ENCODE measurements at places on chromosomes 12 and 14.

DNA sequence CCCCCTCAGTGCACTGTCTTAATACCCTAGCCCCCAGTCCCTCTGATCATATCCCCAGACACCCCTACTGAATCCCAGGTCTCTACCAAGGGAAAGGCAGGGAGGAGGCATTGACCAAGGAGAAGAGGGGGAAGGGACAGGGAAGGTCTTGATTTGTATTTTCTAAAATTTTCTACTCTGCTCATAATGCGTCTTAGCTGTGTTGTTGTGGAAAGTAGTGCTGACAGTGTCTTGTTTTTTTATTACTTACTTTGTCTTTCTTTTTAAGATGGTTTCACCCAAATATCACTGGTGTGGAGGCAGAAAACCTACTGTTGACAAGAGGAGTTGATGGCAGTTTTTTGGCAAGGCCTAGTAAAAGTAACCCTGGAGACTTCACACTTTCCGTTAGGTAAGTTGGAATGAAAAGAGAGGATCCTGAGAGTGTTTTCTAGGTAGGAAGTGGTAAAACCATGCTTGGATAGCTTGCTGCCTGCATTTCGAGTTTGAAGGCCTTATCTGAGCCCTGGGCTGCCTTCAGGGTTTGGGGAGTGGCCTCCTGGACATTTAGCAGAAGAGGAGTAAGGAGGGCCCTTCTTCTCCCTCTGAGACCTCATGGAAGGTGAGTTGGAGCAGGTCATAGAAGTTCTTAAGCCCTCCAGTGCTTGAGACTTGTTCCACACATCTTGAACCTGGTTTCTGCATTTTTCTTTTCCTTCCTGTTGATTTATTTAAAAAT is 27.4 kb downstream of the PTPN11 start:
- DNase-seq = no peak

GRCh38 chr12:25051656-25052195 is 102.8 kb upstream of the BCAT1 start:
- peak; percentile 74 for DNase-seq

DNA sequence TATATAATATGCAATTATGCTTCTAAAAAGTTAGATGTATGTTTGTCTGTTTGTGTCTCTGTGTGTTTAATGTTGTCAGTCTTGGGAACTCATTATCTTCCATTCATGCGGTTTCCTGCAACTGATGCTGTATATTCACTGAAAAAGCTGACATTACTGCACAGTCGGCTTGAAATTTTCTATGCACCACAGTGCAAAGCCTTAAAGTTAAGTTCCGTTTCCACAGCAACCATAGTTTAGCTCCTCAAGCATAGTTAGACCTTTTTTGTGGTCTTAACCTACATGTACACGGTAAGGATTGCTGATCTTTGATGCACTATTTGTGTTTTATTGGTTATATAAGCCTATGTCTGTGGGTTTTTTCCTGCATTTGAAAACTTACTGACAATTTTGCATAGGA is 309.4 kb downstream of the KCNC2 start:
- no peak for DNase-seq

DNA sequence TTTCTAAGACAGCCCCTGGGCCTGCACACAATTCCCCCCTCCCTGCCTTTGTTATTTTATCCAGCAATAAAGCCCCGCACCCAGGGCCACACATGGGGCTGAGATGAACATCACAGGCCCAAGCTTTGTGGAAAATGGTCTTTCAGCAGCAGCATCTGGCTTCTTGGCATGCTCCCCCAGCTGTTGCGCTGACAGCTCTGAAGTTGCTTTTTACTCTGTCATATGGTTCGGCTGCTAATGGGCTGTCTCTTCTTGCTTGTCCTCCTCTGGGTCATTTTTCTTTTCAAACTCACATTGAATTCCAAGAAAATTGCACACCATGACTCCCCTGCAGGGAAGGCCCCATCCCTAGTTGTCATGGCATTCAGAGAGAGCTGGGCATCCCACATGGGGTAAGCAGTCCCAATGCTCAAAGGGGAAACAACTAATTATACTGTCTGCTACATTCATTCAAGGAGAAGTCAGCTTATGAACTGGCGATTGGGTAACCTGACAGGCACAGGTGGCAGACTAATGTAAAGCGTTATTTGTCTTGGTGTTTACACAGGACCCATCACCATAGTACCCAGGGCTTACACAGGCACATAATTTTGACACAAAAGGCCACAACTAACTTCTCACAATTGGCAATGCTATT is 74.0 kb upstream of the CDKN3 start:
- DNase-seq = no peak

GRCh38 chr12:103779410-103780092 is 61.5 kb downstream of the NT5DC3 start:
- no peak for DNase-seq

DNA sequence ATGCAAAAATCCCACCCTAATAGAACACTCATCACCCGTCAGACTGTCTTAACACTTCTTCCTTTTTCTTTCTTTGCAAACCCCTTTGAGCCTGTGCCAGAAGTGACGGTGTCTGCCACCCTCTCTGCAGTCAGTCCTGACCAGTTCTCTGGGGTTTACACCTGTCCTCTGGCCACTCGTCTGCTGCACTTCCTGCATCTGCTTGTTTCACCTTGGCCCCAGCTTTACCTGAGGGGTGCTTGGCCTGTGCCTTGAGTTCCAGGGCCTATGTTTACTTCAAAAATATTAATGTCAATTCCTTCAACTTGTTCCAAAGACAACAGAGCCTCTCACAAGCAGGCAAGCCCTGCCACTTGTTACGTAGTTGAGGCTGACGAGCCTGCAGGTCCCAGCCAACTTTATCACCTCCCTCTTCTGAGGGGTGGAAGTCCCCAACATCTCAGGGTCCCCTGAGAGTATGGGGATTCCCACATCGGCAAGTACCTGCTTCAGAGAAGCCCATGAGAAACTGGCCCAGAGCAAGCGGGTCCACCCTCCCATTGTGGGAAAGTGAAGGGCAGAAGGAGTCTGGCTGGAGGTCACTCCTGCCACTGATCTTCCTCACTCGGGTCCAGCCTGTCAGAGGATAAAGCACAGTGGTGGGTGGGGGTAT is 205.4 kb downstream of the DAD1 start:
- no peak for DNase-seq

DNA sequence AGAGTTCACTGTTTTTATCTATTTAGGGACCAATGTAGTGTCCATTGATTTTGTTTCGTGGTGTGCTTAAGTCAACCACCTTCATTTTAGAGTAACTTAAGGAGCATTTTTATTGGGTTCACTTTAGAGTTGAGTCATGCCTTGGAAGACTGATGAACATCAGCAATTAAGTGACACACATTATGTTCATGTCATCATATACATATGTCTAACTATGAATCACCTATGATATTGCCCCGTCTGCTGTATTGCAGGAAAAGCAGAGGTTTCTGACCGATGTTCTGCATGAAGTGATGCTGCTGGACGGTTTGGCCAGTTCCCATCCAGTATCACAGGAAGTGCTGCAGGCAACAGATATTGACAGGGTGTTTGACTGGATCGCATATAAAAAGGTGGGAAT is 227.1 kb downstream of the TRHDE start:
- no peak for DNase-seq

GRCh38 chr14:59461891-59462290 is 3.3 kb downstream of the GPR135 start:
- no peak for DNase-seq

GRCh38 chr14:94396628-94397225 is 8.3 kb upstream of the SERPINA1 start:
- no peak for DNase-seq

DNA sequence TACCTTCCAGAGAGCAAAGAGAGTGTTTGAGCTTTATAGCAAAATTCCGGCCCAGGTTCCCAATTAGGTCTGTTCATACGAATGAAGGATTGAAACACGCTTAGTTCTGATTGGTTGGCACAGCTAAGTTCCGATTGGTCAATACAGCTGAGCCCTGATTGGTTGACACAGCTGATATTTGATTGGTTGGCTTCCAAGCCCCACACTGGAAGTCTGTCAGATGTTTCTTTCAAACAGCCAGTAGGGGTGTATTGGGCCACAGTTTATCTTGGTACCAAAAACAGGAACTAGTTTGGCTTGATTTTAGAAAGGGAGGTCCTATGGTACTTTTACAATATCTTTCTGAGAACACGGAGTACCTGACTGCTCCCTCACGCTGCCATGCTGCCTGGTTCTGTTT is 93.4 kb downstream of the CAND1 start:
- DNase-seq = no peak

DNA sequence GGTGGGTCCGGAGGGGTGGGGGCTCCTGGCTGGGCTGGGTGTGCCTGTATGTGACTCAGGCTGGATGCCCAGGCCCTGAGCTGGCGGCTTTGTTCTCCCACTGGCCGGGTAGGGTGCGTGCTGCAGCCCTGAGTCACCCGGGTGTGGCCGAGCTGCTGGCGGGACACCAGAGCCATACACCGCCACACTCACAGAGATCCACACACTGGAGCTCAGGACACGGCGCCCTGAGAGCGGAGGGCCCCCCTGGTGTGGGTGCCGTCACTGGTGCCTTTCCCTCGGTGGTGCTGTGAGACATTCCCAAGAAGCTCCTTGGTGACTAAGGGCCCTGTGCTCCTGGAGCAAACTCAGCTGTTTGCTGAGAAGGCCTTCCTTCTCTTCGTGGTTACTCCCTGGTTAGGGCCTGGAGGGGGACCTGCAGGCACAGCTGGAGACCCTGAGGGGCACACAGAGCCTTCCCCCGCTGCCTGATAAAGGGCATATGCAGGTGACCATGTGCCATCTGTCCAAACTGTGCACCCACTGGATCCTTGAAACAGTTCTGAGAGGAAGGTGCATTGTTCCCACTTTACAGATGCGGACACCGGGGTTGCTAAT is 44.3 kb downstream of the KRT80 start:
- peak; percentile 74 for DNase-seq

GRCh38 chr14:77071938-77072388 is 26.1 kb upstream of the CIPC start:
- DNase-seq = no peak

DNA sequence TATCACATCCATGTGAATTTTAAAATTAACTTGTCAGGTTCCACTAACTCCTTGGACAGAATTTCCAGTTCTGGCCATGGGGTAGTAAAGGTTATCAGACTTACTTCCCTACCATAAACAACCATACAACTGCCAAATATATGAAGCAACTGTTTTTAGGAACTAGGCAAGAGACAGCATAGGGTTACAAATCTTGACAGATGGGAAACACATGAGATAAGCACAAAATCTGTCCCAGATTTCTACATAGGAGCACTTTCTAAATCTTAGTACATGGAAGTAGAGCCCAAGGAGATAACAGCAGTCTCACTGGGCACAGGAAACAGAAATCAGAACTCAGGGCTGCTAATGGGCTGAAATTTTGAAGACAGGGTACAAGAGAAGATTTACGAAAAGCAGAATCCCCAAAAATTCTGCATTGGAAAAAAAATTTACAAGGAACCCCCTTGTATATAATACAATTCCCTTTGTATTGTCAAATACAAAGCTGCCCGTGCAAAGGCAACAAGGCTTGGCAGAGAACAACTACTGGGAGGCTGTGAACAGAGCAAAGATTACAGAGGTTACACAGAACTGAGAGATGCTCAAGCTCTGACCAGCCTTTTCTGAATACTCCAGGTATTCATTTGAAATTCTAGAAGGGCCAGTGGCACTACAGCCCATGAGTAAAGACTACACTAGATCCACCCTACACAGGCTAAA is 43.2 kb downstream of the GALNT4 start:
- DNase-seq = peak; percentile 54

GRCh38 chr12:68788554-68789143 is 19.3 kb upstream of the MDM2 start:
- no peak for DNase-seq

GRCh38 chr14:104388011-104388521 is 191.5 kb upstream of the C14orf180 start:
- DNase-seq = no peak

- DNase-seq = no peak
These were observed 11.4 kb downstream of the PLEKHG6 start for GRCh38 chr12:6321905-6322304.

DNA sequence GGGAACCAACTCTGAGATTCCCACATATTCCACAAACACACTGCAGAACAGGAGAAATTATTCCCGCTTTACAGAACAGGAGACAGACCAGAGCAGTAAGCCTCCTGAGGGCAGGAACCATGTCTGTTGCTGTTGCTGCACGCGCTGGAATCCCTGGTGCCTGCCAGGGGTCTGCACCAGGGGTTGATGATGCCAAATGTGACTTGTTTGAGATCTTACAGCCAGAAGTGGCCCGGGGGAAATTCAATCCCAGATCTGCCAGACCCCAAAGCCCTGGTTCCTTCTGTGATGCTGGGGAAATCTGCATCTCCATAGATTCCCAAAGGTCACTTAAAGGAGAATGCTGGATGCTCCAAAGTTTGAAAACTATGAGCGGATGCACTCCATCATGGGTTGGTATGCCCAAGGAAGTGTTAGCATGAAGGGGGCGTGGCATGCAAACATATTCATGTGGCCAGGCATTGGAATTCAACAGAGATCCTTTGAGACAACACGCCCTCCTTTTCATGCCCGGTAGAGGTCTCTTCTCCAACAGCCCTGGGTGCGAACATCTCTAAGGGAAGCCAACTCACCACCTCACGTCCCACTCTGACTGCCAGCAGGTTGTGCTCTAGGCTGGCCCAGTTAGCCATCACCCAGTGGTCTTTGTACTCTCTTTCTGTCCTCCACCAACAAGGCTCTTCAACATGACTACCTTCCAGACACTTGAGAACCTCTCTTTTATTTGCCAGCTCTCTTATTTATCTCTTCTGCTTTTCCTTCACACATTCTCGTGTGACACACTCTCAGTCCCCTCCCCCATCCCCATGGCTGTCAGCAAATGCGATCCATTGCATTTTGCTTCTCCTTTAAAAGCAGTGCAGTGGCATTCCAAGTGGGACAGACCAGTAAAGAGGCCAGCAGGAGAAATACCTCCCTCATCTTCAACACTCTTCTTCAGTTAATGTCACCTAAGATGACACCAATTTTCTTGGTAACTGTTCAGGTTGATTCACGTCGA is 131.3 kb downstream of the ZFP36L1 start:
- no peak for DNase-seq

DNA sequence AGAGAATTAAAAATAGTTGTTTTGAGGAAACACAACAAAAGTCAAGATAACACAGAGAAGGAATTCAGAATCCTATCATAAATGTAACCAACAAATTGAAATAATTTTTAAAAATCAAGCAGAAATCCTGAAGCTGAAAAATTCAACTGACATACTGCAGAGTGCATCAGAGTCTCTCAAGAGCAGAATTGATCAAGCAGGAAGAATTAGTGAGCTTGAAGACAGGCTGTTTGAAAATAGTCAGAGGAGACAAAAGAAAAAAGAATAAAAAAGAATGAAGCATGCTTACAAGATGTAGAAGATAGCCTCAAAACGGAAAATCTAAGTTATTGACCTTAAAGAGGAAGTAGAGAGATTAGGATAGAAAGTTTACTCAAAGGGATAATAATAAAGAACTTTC is 65.8 kb upstream of the PPP2R5C start:
- no peak for DNase-seq

GRCh38 chr14:80602946-80603345 is 338.6 kb downstream of the CEP128 start:
- no peak for DNase-seq

GRCh38 chr12:127238107-127238506 is 1028.9 kb upstream of the TMEM132C start:
- peak; percentile 83 for DNase-seq

- no peak for DNase-seq
These were observed 203.1 kb downstream of the CALM1 start for GRCh38 chr14:90599748-90600507.

- no peak for DNase-seq
These were observed 984.0 kb downstream of the GALC start for GRCh38 chr14:87008965-87009364.

GRCh38 chr12:73180734-73181133 is 908.6 kb downstream of the TRHDE start:
- DNase-seq = no peak

Measured in suppressor macrophage treated with lipopolysaccharide for 4 hours (primary cell).